ENCODE measurements at places on chromosomes 4 and X.

DNA sequence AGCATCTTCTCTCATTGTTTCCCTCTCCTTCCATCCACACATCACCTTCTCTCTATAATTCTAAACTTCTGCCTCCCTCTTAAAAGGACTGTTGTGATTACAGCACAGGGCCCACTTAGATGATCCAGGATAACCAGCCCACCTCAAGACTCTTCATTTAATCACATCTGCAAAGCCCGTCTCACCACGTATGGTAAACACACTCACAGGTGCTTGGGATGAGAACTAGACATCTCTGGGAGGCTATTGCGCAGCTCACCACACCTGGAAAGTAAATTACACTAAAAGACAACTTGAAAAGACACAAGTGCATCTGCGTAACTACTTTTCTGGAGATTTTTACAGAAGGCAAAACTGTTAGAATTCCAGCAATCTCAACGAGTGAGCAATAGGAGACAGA, 15.4 kb upstream of the C1QTNF7 start:
- DNase-seq = no peak

GRCh38 chr4:41750121-41750625, 1.6 kb upstream of the PHOX2B start:
- no peak for DNase-seq

GRCh38 chr4:16684097-16684496, 214.3 kb downstream of the LDB2 start:
- DNase-seq = no peak

DNA sequence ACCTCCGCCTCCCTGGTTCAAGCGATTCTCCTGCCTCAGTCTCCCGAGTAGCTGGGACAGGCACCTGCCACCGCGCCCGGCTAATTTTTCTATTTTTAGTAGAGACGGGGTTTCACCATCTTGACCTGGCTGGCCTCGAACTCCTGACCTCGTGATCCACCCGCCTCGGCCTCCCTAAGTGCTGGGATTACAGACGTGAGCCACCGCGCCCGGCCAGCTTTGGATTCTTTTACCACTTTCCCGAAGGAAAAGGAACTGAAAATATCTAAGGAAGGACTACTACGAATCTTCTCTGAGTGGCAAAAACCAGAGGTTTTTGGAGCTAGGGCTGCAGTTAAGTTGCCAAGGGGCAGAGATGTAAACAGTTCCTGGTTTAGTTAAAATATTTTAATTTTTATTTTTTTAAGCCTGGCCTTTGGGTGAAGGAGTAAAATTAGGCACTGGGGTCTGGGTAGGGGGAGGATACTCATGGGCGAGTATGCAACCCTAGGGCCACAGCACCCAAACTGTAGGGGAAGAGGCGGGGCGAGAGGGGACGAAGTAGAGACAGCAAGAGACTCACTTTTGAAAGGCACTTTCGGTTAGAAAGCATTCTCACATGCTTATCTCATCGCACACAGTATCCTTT, 525 bp upstream of the CISD2 start:
- DNase-seq = no peak

DNA sequence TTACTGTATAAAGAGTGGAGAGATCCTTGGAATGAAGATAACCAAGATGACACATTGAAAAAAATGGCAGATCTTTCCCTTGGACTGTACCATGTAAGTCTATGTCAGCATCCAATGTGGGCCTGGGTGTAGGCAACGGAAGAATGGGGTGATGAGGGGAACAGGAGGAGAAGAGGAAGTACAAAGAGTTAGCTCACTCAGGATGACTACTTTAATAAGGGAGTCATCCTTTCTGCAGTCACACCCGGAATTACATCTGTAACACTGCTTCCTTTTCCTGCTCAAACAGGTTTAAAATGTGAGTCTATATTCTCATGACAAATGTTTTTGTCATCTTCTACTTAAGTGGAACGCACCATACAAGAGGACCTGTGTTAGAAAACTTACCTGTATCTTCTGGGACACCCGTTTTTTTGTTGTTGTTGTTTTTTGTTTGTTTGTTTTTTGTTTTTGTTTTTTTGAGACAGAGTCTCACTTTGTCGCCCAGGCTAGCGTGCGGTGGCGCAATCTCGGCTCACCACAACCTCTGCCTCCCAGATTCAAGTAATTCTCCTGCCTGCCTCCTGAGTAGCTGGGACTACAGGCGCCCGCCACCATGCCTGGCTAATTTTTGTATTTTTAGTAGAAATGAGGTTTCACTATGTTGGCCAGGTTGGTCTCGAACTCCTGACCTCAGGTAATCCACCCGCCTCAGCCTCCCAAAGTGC, 18.0 kb downstream of the HPSE start:
- no peak for DNase-seq

GRCh38 chrX:102085706-102086105, 39.8 kb upstream of the TCEAL2 start:
- no peak for DNase-seq

GRCh38 chrX:2682565-2683177, 8.4 kb upstream of the CD99 start:
- DNase-seq = no peak

- no peak for DNase-seq
These were observed at the start of gene TASL for GRCh38 chrX:30577362-30577991. TSS of gene TASL (minus strand) at chrX:30577766. CDS start at chrX:30560355, 17,411 bp downstream.

GRCh38 chr4:98514741-98515469, 143.5 kb downstream of the TSPAN5 start:
- DNase-seq = no peak

- DNase-seq = no peak
These were observed 157.3 kb upstream of the LDB2 start for GRCh38 chr4:17055788-17056187.

DNA sequence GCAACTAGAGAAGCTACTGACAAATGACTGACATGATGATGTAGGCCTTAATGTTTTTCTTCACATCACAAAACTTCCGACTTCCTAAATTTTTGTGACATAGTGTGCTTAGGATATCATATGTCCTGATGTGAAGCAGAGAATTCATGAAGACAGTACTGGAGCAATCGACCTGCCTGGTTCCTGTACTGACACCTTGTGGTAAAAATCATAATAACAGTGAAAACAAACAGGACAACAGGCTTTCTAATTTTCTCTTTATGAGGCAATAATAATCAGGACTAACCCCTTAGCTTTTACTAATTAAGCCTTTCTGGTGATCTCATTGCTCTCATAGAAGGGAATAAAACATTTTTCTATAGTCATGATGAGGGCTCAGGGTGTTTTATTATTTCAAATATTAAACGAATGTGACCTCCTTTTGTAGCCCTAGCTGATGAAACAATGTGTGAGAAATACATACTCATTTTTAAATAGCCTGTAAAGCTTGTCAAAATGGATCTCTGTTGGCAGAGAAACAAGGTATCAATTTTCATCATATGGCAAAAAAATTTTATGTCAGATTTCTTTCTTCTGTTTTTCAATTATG, 158.4 kb downstream of the TENT5D start:
- peak; percentile 19 for DNase-seq

DNA sequence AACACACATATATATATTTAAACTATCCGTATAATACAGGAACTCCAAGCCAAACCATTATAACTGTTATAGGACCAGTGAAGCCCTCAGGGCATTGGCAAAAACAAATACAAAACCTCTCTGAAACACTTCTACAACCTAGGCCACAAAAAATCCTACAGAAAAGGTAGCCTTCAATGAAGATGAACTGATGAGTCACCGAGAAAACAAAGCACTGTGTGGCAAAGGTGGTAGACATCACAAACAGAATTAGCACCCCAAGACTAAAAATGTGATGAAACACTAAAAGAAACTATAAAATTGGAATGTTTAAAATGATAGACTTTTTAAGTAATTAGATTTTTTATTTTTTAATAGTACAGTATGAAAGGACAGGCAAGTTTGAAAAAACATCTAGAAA, 5.5 kb upstream of the HSPA4L start:
- no peak for DNase-seq

GRCh38 chrX:86148594-86148993, 343 bp downstream of the DACH2 start:
- no peak for DNase-seq

- DNase-seq = no peak
These were observed 79.8 kb downstream of the JADE3 start for GRCh38 chrX:46992070-46992469.

DNA sequence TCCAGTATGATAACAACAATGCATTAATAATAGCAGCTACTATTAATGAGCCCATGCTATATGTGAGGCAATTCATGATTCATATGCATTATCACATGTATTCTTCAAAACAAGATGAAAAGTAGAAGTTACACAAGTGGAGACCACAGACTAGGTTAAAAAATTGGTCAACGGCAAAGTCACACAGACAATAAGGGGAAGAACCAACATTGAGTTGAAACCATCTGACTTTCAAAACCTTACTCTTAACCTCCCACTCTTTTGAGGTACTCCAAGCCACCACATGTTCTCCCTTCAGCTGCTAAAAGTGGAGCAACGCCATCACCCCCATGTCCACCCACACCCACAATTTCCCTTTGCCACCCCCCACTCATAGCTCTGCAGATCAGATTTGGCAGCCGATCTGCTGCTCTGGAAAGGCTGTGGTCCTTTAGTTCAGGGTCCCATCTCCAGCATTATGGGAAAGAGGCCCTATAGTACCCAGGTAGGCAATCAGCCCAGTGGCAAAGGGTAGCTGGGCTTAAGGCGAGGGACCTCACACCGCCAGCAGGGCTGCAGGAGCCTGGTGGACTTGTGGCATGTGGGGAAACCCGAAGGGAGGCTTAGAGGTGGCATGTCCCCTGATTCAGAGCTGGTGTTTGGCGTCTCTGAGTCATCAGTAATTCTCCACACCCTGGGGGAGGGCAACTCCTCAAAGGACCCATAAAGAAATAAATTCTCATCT, 33.5 kb upstream of the CYBB start:
- DNase-seq = no peak

DNA sequence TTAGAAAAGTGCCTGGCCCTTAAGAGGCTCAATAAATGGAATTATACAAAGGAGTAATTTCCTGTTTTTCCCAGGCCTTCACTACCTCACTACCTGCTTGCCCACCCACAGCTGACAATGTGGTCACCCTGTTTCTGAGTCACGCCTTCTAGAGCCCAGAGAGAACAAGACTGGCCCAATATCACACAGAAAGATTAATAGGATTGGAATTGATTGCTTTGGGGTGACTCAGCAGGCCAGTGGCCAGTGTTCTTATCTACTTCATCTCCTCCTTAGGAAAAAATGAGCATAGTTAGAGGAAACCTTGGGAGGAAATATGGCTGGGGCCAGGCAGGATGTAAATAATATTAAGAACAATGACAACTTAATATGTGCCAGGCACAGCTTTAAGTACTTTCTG, 4.5 kb upstream of the FGF16 start:
- peak; percentile 1 for DNase-seq

GRCh38 chr4:107994894-107995293, 5.2 kb downstream of the HADH start:
- no peak for DNase-seq

DNA sequence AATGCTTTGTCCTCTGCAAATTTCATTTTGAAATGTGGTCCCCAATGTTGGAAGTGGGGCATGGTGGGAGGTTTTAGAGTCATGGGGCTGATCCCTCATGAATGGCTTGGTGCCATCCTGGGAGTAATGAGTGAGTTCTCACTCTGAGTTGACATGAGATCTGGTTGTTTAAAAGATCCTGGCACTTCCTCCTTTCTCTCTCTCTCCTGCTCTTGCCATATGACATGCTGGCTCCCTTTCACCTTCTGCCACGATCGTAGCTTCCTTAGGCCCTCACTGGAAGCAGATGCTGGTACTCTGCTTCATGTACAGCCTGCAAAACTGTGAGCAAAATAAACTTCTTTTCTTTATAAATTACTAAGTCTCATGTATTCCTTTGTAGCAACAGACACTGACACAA, 262.0 kb downstream of the IL15 start:
- no peak for DNase-seq

- no peak for DNase-seq
These were observed 130.3 kb upstream of the GALNT7 start for GRCh38 chr4:173038192-173038896.

DNA sequence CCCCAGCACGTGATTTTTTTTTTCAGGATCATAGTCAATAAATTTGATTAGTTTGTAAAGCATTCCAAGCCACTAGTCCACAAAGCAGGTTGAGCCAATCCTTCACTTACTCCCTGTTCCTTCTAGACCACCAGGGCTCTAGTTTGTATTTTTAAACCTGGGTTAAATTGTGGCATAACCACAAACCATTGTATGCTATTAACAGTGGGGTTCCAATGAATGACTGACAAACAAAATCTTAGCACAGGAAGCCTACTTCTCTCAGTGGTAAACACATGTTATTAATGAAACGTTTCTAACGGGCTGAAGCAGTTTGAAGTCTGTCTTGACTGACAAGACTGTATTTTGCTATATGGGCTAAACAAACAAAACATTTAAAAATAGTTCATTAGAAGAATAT, 48.6 kb upstream of the GYPA start:
- DNase-seq = no peak

- no peak for DNase-seq
These were observed 807.4 kb downstream of the STIM2 start for GRCh38 chr4:27668001-27668400.

GRCh38 chr4:102344520-102344953, 745 bp downstream of the SLC39A8 start:
- DNase-seq = peak; percentile 56

DNA sequence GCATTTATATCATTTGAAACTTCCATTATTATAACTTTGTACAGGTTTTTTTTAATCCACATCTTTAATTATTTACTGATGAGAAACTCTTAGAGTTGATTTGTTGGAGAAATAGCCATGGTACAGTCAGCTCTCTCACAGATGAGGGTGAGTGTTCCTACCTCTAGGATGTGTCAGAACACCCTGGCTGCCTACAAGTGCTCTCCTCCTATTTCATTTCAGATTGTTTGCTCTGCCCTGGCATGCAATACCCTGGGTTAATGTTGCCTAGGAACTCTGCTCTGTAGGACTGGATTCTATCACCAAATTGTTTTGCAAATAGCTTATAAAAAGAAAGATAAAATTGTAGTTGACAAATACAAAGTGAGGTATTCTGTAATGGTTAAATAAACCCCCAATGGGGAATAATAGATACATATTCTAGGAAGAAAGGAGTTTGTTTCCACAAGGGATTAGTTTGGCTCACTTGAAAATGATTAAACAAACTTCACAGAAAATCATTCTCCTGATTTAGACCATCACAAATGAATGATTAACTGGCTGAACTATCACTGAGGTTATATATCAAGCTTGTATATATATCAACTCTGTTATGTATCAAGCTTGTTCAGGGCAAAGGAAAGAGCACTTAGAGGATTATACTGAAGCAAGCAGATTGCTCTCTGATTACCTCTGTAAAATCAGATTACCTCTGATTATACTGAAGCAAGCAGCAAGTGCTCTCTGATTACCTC, 150.0 kb downstream of the PDE5A start:
- peak; percentile 82 for DNase-seq

GRCh38 chr4:40827758-40828157, 78.0 kb downstream of the NSUN7 start:
- DNase-seq = no peak

GRCh38 chr4:102819588-102820365, 7.6 kb downstream of the UBE2D3 start:
- no peak for DNase-seq

GRCh38 chrX:14344172-14344940, 185.0 kb upstream of the GLRA2 start:
- DNase-seq = peak; percentile 0

Measured in ACHN (cell line).